ENCODE measurements at places on chromosomes 7 and 10.

DNA sequence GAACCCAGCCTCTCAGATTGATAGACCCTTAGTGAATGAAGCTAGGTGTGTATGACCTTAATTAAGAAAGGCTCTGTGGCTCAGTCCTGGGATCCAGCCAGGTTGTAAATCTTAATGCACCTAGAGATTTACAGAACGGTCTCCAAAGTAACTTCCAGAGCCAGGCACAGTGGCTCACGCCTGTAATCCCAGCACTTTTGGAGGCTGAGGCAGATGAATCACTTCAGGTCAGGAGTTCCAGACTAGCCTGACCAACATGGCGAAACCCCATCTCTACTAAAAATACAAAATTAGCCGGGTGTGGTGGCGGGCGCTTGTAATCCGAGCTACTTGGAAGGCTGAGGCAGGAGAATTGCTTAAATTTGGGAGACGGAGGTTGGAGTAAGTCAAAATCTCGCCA lies 24.3 kb downstream of the CALHM2 start:
- no peak for DNase-seq

GRCh38 chr10:118940386-118940785 lies 89.1 kb upstream of the NANOS1 start:
- no peak for DNase-seq

DNA sequence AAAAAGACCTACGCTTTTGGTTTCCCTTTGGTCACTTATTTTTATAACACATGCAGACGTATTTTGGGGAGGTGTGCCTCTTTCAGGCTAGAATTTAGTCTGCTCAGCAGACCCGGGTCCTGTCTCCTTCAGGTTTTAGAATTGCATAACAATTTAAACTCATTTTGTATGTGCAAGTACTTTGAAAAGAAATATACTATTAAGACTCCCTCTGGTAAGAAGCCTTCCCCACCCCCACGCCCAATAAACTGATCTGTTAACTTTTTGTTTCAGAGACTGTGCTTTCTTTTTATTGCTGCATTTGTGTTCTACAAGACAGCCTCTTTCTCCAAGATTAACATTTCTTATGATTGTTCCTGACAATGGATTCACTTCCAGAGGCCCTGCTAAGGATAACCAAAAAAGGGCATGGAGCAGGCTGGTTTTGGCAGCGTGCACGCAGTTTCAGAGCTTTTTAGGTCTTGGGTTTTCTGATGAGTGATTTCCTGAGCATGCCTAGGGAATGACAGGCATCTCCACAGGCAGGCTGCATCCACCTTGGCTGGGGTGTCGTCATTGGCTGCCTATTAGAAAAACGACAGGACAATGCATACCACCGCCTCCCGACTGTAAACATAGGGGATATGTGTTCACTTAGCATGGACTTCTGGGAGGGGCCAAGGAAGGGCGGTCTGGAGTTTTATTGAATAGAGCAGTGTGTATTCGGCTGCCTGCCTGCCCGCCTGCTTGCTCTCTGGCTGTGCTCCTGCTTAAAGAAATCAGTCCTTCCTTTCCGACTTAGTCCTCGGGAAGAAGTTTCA lies at the start of gene CALD1:
CALD1 (plus strand) TSS at position 694 of the 800 bp plus-strand sequence. CDS start 88,100 bp downstream, outside the sequence.
- no peak for DNase-seq

- no peak for DNase-seq
Observed at GRCh38 chr7:92608380-92609322, 18.5 kb upstream of the FAM133B start.

DNA sequence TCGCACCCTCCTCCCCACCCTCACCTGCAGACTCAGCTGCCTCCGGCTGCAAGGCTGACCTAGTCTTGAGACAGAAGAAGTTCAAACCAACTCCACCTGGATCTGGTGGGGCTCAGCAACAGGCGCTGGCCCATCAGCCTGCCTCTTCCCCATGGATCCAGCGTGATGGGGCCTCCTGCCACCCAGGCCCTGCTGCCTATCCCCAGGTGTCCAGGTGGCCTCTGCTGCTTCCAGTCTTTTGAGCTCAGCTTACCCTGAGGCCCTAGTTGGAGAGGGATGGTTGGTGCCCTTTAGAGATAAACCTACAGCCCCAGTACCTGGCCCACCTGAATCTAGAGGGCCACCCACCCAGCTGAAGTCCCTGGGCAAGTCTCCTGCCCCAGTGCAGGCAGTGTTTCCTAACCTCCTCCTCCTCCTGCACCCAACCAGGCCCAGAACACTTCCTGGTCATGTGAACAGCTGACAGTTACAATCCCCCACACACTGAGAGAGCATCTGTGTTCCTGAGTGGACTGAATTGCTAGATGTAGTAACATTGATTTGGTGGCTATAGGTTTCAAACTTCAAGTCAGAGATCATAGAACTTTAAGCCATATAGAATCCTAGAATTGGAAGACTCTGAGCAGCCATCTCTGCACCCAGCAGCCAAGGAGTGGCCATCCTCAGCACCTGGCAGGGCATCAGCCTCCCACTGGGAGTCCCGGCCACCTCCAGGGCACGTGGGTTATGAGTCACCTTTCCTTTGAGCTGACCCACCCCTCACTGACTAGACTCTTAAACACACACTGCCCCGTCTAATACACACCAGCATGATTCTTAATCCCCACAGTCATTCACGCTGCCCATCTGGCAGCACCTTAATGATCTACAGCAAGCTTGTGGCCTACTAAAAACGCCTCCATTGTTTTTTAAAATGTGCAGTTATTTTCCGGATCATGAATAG lies 51.9 kb downstream of the ALOX5 start:
- DNase-seq = no peak

Measured in T-helper 17 cell (primary cell).